Activated naive CD4-positive, alpha-beta T cell treated with anti-CD3 and anti-CD28 coated beads, Interleukin-2, amount 50 U/mL, for 16 hours (primary cell): ENCODE measurements at places on chromosomes 3 and 15.

DNA sequence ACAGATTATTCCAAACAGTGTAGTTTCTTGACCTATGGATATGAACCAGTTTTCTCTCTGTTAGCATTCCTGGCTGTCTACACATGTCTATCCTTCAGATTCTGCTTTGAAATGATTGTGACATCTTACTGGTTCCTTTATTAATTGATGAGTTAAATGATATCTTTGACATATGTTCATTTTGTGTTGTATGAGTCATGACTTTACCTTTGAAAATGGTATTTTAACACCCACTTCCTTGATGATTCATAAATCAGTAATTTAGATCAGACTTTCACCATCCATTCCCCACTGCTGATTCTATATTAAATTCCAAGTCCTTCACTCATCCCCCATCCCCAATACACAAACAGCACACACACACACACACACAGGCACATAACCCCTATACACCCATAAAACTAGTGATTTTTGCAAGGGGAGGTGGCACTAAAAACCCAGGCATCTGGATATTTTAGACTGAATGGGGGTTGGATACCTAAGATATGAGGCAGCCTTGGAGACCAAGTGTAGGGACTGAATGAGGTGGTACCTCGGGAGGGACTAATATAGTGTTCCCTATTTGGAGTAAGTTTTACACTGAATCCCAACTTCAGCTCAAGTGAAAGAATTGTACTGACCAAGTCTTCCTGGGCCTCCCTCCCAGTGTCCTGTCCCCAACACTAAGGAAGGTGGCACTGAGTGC is 9.7 kb downstream of the CCK start:
- no peak for DNase-seq

DNA sequence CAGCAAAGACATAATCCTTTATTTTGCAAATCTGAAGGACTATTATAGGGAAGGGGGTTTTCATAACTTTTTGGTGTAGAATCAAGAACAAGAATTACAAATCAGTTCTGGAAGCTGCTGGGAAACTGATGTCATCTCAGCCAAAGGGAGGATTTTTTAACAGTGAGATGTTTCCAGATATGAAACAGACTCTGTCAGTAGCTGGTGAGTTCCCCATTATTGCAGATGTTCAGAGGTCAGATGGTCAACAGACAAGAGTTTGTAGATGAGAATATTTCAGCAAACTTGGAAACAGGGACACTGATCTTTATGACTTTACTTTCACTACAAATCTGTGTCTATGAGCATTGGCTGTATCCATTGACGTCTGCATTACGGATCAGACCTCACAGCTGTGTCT is 71.9 kb upstream of the LPP start:
- DNase-seq = no peak

DNA sequence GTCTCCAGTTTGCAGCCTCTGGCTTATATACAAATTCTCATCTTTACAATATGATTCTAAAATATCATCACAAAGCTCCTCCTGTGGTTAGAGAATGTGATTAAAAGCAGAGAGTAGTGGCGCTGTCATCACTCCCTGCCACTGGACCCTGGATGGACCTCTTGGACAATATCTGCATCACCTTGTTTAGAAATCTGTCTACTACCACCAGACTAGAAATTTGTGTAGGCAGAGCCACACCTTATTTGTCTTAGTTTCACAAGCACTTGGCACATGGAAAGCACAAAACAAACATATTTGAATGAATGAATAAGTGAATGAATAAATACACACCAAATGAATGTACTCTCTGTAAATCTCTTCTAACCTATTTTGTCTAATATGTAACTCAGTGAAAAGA is 68.1 kb downstream of the IMPG2 start:
- DNase-seq = no peak

- no peak for DNase-seq
Observed at GRCh38 chr3:192879346-192880031, 38.2 kb downstream of the MB21D2 start.

- DNase-seq = no peak
Observed at GRCh38 chr3:38117163-38117716, 19.7 kb downstream of the ACAA1 start.

GRCh38 chr15:92112180-92112579 is 258.7 kb downstream of the SLCO3A1 start:
- DNase-seq = no peak

- no peak for DNase-seq
Observed at GRCh38 chr15:97915261-97915660, 45.2 kb upstream of the ARRDC4 start.

DNA sequence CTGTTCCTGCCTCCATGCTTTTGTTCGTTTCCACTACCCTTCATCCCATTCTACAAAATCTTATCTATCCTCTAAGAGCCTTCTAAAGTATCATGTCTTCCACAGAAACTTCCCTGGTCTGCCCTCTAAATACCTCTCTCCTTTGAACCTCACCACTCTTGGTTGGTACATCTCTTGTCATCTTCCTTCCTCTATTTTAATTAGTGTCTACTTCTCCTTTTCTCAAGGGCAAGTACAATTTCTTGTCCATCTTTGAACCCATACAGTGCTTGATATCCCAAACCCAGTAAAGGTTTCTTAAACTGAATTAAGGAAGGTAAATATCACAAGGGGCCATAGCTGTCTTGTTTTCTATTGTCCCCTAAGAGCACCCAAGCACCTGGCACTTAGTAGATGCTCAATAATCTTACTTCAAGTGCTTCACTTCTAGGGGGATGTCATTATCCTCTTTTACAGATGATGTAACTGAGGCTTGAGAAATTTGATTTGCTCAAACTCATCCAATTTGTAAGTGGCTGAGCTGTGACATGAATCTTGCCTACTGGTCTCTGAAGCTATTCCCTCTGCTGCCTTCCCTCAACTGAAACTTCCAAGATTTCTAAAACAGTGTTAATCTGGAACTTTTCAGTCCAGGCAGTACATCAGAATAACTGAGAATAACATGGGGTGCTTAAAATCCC is 2.6 kb upstream of the DAPK2 start:
- DNase-seq = no peak

DNA sequence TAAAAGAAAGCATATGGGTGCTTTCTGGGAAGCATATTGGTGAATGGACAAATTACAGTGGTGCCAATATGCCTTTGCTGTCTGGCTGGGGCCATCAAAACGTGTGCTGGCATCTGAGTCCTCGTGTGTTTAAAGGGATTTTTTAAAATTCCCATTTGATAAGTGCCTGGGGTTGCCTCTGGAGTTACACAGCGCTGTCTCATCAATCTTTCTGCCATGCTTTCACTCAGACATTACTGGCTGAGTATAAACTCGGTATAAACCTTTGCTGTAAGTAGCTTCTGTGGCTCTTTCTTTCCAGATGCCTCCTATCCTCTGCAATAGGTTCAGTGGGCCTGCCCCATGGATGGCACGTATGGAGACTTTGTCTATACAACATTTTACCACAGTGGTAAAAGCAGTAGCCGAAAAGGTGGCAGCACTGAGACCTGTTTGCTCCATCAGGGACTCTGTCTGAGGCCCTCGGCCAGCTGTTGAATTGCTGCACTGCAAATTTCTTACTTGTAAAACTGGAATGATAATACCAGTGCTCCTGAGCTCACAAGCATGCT is 195.5 kb downstream of the LPP start:
- no peak for DNase-seq

DNA sequence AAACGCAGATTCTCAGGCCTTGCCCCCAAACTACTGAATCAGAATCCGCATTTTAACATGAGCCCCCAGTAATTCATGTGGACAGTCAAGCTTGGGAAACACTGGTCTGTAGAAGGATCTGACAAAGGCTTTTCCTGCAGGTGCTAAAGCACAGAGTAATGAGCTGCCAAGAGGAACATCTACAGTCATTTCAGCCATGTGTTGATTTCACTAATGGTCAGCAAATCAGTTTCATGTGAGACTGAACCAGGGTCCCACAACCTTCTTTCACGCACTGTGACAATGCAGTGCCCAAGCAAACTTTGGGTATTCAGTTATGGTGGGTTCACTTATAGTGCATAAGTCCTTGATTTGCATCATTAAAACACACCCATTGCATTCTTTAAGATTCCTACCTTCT is 237.6 kb downstream of the TUSC7 start:
- DNase-seq = no peak

GRCh38 chr15:80788536-80788935 is 9.4 kb downstream of the CEMIP start:
- no peak for DNase-seq

DNA sequence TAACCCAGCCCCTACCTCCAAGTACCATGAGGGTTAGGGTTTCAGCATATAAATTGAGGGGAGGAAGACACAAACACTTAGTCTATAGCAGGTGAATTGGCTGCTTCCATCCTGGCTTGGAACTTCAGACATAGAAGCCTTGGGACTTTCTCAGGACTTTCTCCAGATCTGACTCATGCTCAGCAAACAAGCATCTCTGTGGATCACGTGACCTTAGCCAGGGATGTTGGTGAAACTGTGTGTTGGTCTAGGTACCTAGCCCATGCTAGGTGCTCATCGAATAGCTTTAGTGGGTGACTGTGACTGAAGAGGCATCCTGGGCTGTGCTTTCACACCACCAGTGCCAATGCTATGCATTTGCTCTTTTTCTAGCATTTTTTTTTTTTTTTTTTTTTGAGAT is 58.9 kb downstream of the CD47 start:
- DNase-seq = no peak
